ENCODE measurements at places on chromosomes 5 and 9. TPM values are rescaled to one million over a fixed set of nuclear protein-coding genes. Genes with fewer than 3 reads are reported as not detected.

- DNase-seq: no peak
Measured at GRCh38 chr5:61630908-61631307, 298.9 kb downstream of the ZSWIM6 start.

DNA sequence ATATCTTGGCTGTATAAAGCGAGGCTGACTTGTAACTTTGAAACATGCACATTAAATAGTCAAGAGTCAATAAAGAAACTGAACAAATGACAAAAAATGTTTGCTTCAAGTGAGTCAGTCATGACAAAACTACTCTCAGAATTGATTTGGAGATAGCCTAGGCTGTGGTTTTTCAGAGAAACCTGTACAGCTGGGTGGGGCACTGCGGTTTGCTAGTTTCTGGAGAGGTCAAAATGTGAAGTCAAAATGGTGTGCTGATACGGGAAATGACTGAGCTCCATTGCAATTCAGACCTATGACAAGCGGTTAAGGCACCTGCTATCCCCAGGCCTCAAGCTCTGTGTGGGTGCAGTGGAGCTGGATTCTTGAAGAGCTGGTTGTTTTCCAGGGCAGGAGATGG lies 10.3 kb upstream of the CD180 start:
- peak; percentile 93 for DNase-seq

DNA sequence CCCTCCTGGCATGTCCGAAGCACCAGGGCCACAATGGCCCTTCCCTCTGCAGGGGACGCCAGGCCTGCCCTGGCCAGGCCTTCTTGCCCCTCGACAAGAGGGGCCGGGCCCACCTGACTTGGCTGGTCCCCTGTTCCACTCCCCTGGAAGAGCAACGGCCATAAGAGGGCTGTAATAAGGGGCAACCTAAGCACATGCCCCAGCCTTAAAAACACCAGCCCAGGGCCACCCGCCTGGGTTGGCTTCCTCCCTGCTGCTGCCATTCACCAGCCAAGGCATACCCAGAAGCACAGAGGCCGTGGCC lies 8.5 kb downstream of the GFPT2 start:
- DNase-seq: no peak

- peak; percentile 30 for DNase-seq
Measured at GRCh38 chr5:111551569-111552275, 39.4 kb upstream of the STARD4 start.

The SAXO1 gene
- not detected for total RNA-seq

The FAM169A gene
- 26.8 TPM for total RNA-seq

- no peak for DNase-seq
Measured at GRCh38 chr9:85925493-85925892, 15.5 kb upstream of the NAA35 start.

DNA sequence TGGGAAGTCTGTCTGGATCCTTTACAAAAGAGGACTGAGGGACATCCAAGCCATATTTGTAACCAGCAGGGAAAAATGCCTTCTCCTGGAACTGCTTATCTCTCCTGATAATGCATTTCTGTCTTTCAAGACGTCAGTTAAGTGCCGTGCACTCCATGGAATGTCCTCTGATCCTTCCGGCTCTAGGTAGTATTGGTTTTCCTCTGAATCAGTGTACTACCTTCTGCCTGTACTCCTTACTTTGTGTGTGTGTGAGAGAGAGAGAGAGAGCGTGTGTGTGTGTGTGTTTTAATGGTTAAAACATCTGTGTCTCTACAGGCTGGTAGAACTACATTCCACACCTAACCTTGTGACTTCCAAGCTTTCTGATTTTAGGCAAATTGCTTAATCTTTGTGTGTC lies 89.9 kb downstream of the PIP5K1B start:
- no peak for DNase-seq

All from Daoy (cell line).